Stimulated activated memory B cell treated with anti-CD40 and anti-IgM and Interleukin-4, amounts not matched to agents 10 μg/mL and 1 μg/mL and 100 μg/mL, for 72 hours (primary cell): ENCODE measurements at places on chromosomes 16 and 17.

DNA sequence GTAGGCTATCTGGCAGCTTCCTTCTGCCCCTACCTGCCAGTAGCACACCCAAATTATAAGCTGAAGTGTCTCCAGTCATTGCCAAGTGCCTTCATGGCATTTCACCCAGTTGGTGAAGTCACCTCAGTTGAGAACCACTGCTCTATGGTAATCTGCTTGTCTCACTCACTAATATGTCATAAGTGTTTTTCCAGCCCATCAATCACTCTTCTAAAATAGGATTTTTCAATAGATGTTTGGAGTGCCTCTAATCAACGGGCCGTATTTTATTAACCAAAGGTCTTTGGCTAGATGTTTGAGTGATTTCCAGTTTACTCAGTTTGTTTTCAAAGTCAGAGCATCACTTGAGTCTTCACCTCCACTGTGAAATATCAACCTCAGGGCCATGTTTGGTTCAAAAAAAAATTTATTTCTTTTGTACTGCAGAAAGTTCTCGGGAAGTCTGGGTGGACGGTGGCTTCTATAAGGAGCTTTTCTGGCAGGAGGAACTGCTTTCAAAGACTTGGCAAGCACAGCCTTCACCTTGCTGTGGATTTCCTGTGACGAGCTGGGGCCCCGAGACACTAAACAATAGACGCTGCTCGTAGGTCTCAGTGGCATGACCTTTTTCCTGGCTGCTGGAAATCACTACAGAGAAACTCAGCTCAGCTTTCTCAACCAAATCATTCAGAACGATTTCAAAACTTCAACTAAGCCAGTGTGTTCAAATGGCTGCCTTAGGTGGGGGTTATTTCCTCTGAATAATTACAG, 95.2 kb upstream of the FOXF1 start:
- no peak for ATAC-seq

- ATAC-seq: no peak
These were observed 23.6 kb downstream of the MILR1 start for GRCh38 chr17:64472564-64472963.

- ATAC-seq: peak; percentile 70
These were observed 30.6 kb upstream of the ETV4 start for GRCh38 chr17:43576563-43577229.

DNA sequence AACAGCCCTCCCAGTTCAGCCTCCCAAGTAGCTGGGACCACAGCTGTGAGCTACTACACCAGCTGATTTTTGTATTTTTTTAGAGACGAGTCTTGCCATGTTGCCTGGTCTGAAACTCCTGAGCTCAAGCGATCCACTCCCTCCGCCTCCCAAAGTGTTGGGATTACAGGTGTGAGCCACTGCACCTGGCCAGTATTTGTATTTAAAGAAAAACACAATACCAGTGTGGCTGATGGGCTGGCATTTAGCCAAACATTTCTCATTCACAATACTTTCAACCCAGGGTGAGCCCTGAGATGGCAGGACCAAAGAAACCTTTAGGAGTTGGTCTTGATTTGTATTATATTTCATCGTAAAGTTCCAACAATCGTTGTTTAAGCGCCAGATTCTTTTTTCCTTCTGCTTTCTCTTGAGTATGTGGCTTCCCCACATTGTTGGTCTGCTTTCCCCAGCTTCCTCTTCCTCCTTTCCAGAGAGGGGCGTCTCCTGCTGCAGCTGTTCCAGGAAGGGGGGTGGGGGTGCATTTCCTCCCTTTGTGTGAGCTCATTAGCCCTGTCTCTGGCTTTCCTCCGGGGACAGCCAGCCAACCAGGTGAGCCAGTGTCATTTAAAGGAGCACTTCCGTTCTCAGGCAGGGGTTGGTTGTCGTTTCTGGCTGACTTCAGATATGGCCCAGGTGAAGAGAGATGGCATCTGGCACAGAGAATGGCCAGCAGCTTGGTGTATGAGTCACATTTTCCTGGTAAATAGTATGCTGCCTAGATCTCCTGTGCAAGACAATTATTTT, 79.9 kb downstream of the GPRC5B start:
- no peak for ATAC-seq

- ATAC-seq: no peak
These were observed 27.0 kb downstream of the MYO1D start for GRCh38 chr17:32849879-32850278.

DNA sequence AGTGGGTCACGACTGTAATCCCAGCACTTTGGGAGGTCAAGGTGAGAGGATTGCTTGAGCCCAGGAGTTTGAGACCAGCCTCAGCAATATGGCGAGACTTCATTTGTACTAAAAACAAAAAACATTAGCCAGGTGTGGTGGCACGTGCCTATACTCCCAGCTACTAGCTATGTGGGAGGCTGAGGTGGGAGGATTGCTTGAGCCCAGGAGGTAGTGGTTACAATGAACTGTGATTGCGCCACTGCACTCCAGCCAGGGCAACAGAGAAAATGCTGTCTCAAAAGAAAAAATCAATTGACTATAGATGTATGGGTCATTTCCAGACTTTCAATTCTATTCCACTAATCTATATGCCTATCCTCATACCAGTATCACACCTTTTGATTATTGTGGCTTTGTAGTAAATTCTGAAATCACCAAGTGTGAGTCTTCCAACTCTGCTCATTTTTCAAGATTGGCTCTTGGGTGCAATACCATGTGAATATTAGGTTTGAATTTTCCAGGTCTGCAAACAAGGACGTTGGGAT, 27.2 kb upstream of the CEP20 start:
- ATAC-seq: no peak

- no peak for ATAC-seq
These were observed 19.9 kb downstream of the SP2 start for GRCh38 chr17:47915776-47916398.

DNA sequence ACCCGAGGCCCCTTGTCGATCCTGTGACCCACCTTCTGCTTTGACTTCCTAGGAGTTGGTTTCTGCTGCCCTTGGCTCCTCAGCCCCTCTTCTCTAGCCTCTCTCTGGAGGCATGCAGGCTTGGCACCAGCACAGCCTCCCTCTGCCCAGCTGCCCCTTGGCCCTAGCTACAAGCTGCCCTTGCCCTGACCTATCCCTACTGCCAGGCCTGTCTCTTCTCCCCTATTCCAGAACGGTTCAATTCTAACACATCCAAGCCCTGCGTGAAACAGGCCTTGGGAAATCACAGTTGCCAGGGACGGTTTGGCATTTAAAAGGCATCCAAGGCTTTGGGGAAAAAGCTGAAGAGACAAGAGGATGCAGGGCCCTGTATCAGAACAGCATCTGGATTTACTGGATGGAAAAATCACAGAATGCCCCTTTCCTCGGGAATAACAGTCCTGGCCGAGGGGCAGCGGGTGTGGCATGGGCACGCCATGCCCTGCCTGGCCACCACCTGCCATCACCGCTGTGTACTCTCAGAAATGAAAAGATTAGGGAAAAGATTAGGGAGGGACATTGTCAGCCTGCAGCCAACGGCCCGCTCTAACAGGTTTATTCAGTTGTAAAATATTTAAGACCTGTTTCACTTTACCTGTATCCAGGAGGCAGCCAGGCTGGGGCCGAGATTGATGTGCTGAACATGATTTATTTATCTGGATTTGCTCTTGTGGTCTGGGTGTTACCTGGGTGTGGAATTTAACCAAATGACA, 15.8 kb downstream of the RAI1 start:
- ATAC-seq: no peak

- no peak for ATAC-seq
These were observed 1.6 kb downstream of the MAP2K4 start for GRCh38 chr17:12022310-12022709.

- no peak for ATAC-seq
These were observed 389.0 kb upstream of the CDH11 start for GRCh38 chr16:65510850-65511249.

DNA sequence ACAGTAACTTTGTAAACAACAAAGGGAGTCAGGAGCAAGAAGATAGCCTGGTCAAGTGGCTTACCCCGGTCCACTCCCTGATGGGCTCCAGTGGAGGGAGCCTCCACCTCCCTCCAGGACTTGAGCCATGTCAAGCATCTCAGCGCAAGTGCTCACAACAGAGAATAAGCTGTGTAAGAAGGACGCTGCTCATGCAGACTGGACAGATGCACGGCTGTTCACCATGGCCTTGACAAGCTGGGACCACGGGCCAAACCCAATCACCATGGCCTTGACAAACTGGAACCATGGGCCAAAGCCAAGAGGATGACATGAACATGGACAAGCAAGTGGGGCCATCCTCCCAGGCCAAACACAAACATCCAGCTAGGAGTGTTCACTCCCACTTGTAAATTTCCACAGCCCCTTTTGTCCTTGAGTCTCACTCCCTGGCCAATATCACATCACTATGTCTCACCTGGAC, 3.4 kb upstream of the PITPNM3 start:
- no peak for ATAC-seq

GRCh38 chr16:84759061-84759460, 59.3 kb downstream of the USP10 start:
- ATAC-seq: no peak

- ATAC-seq: peak; percentile 83
These were observed at the start of gene FLOT2 for GRCh38 chr17:28896884-28897768. FLOT2 (minus strand) TSS chr17:28897733; CDS start chr17:28897574, 159 bp downstream.

DNA sequence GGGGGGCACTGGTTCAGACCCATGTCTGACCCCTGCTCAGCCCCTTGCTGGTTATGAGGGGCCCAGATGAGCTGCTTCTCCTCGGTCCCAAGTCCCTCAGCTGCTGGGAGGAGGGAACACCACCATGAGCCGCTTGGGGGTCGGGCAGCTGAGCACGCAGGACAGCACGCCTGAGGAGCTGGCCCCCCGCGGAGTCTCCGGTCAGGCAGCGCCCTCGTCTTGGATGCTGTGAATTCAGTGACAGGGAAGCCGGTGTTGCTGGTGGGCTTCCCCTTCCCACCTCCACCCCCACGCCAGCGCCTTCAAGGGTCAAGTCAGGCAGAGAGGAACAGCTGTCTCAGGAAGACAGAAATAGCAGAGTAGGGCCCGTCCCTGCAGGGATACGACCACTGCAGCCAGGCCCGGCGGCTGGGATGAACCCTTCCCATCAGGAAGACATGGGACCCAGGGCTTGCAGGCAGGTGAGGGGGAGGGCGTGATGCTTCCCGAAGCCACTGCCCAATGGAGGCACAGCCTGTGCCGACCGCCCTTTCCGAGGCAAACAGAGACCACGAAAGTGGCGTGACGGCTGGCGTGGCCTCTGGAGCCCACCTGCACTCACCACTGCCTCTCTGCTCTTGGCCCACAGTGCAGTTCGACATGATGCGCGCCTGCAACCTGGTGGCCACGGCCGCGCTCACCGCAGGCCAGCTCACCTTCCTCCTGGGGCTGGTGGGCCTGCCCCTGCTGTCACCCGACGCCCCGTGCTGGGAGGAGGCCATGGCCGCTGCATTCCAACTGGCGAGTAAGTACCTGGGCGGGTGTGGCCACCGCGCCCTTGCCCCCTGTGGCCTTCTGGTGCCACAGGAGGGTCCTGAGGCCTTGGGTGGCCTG, 8.1 kb downstream of the TMEM204 start:
- no peak for ATAC-seq

GRCh38 chr16:82016263-82016662, 5.0 kb upstream of the SDR42E1 start:
- no peak for ATAC-seq

DNA sequence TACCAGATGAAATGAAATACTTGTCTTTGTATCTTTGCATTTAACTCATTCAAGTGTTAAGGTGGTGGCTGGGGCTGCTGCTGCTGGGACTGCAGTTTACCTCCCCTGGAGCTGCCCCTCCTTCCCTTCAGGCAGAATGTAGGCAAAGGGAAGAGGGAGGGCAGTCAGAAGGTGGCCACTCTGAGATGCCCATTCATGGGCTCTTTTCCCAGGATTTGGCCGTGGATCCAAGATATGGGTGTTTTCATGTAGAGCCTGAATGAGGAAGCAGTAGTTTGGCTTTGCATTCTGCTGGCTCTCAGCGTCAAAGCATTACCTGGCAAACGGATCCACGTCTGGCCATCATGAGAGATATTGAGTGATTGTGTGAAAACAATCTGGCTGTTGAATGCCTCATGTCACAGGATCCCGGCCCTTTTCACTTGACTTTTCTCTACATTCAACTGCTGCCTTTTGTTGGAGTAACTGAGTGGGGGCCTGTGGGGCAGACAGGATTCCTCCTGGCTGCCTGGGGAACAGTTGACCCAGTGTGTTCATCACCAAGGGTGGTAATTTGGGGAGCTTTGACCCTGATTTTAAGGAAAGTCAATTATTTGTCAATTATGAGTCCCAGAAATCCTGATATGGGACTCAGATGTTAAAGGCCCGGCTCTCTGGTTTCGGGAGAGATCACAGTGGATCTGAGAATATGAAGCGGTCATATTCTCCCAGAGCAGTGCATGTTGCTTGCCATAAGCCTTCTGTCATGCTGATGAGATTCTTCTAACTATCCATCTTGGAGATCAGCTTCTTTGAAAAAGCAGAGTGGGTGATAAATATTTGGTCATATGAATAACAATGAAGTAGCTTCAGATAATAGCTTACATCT, 236.8 kb downstream of the IRX3 start:
- ATAC-seq: no peak

- ATAC-seq: no peak
These were observed 151.2 kb downstream of the CCDC182 start for GRCh38 chr17:57593739-57594462.

GRCh38 chr16:30149250-30149930, 26.4 kb upstream of the MAPK3 start:
- ATAC-seq: no peak

DNA sequence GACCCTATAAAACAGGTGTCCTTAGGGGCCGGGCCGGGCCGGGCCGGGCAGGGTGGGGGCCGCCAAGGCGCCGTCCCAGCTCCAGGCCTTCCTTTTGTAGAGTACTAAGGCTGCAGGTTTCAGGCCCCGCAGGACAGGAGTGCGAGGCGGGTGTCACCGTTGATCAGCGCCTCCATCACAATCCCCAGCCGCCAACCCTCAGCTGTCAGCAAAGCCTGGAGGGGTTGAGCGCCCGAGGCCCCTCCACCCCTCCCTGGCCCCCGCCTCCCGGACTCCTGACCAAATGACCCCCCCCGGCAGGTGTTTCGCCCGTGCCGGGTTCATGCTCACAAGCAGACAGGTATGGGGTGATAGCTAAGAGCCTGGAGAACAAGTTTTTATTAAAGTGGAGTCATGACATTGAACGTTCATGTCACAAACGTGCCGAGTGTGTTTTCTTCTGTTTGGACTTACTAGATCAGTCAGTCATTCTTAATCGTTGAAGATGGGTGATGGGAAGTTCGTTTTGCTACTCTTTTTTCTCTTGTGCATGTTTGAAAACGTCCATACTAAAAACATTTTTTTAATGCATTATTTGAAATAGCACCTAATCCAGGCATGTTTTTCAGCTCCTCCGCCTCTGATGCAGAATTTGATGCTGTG, 534 bp downstream of the ARL2BP start:
- peak; percentile 49 for ATAC-seq
